Activated naive CD4-positive, alpha-beta T cell treated with Interleukin-2 at 50 U/mL for 16 hours (primary cell): ENCODE measurements at places on chromosomes 7 and 10.

DNA sequence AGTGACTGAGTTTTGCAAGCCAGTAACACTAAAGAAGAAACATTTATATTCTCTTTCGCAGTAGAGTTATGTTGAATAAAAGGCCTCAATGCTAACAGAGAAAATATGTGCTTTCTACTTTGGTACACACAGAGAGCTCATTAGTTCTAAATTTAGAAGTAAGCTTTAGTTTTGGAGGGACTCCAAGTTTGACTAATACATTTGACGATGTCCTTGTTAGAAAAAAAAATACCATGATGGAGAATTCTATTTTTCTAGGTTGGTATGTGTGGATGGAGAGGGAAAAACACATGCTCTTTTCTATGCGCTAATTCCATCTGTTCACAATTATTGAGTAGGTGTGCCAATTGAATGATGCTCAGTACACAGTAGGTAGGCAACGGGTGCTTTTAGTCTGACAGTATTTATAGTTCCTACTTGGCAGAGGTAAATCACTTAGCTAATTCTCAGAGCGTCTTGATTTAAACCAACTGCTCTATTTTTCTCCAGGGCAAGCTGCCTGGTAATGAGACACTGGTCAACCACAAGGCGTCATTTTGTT, 327.2 kb upstream of the AKR1E2 start:
- DNase-seq: no peak

DNA sequence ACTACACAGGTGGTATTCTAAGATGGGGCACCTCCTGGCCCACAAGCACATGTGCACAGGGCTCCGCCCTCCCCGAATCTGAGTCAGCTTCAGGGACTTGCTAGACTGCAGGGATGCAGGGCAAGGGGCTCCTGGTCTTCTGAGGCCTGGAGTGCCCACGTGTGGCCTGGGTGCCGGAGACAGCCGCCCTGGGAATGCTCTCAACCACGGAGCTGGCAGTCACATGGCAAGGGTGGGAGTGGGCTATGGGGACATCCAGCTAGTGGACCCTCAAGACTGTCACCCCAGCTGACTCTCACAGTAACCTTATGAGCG, 42.7 kb downstream of the CFAP46 start:
- no peak for DNase-seq

DNA sequence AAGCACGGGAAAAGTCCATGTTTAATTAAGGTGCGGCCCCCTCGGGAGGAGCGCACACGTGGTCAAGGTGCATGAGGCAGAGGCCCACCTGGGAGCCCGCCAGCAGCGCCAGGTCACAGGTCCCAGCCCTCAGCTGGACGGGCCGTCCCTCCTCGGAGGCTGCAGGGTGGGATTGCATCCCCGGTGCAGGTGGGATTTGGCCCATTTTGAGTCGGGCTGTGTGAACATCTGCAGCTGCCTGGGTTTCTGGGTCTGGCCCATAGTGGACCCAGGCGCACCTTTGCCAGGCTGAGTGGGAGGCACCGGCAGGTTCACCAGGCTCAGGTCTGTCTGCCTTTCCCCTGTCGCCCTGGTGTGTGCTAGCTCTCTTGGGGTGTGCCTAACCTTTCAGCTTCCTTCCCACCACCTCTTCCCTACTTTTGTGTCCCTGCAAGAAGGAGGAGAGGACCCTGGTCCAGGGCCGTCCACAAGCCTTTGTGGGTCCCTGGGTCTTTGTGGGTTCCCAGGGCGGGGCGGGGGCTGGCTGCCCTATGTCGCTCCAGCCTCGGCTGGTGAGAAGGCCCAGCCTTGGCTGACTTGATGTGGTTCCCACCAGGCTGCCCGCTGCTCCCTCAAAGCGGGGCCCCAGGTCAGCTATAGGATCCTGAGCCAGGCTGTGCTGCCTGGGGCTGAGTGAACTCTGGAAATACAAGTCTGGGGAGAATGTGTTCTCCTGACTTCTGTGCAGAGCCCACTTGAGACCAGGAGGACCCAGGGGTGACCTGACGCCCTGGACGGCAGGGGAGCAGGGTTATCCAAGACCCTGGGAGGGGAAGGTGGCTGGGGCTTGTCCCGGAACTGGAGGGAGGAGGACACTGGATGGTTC, 186.7 kb upstream of the SHH start:
- DNase-seq: no peak

DNA sequence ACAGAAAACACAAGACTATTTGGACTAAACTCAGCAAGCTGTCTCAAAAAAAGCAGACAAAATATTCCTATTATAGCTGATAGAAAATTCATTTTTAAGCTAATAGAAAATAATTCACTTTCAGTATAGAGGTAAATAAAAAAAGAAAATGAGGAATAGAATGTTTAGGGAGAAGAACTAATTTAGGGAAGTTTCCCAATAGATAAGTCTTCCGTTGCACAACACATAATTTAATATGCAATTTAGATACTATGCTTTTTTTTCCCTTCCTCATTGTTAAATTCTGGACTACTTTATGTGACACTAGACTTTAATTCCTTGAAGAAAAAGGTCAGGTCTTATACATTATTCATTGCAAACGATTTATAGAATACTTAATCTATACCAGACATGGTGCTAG, 10.3 kb downstream of the PNPLA8 start:
- no peak for DNase-seq

GRCh38 chr7:21154614-21155013, 273.3 kb upstream of the SP4 start:
- DNase-seq: no peak

GRCh38 chr10:124472071-124472470, 10.4 kb downstream of the LHPP start:
- DNase-seq: no peak

DNA sequence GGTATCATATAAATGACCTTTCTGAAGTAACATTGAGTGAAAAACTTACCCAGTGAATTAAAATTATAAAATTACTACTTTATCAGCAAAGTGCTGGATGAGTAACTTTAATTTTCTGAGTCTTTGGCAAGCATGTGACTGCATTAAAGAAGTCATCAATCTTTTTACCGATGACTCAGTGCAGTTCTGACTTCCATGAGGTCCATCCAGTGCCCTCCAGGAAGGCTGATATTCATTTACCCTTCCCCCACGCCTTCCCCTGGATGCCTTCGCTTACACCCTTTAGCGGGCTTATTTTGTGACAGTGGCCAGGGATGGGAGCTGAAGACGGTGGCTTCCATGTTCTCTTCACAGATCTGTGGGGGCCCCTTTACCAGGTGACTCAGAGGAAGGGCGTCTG, 572.9 kb upstream of the PFKP start:
- no peak for DNase-seq

GRCh38 chr7:130595986-130596385, 72.6 kb downstream of the COPG2 start:
- DNase-seq: no peak

DNA sequence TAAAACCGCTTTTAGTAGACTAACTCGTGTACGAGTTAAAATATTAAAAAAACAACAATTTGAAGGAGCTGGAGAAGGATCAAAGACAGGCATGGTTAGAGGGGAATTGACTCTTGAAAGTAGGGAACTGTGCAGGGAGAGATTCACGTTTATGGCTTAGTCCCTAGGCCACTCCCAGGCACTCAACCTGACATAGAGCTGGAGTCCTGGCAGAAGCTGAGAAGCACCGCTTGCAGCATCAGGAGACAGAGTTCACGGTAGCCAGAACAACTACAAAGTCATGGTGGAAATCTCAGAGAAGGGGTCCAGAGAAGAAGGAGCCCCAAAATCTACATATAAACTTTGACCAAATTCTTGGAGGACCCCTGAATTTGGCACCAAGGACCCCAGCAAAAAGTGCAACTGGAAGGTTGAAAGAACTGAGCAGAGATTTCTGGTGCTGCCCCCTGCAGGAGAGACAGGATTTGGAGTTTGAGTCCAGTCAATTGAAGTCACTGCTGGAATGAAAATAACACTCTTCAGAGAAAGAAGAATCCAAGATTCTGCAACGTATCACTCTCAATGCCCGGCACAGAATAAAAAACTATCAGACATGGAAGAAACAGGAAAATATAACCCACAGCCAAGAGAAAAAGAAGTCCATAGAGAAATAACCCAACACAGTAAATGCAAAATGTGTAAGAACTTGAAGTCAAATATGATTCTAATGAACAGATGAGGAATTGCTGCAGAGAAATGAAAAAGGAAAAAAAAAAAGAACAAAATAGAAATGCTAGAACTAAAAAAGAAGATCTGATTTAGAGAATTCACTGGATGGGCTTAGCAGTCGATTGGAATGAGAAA, 493.3 kb upstream of the PODXL start:
- peak; percentile 6 for DNase-seq

GRCh38 chr10:79260811-79261740, 86.2 kb upstream of the PPIF start:
- no peak for DNase-seq

DNA sequence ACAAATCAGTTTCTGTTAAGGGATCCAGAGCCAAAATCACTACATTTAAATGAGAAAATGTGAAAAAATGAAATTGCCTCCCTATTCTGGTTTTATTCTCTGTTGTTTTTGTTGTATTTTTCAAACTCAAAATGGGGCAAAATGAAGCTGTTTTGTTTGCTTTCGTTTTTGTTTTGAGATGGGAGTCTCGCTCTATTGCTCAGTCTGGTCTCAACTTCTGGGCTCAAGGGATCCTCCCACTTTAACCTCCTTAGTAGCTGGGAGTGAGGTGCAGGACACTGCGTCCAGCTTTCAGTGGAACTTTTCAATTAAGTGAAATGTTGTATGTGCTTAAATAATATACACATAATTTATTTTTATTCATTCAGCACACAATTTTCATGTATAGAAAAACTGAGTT, 205.0 kb downstream of the SORCS1 start:
- DNase-seq: no peak

DNA sequence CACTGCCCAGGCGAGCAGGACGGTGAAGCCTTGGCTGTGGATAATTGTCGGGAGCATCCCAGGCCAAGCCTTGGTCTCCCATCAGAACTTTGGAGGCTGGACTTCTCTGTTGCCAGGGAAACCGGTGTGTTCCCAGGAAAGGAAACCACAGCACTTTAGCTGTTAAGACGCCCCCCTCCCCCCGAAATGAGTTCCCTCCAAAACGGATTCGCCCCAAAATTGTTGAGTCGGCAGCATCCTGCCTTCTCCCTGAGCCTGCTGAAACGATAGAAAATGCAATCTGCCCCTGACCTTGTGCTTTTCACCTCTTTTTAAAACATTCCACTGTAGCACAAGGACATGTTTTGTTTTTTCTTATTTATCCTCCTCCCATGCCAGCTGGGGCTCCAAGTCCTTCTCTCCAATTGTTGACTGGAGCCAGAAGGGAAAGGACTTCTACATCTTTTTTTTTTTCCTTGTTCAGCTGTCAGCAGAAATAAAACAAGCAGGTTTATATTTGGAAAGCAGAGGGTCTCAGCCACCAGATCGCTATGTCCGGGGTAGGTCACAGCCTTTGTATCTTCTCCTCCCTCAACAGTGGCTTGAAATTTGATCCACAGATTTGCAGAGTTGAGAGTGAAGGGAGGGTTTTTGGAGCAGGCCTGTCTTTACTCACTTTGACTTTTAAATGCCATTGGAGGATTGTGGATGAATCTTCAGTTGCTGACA, 116.5 kb downstream of the ZMIZ1 start:
- no peak for DNase-seq

DNA sequence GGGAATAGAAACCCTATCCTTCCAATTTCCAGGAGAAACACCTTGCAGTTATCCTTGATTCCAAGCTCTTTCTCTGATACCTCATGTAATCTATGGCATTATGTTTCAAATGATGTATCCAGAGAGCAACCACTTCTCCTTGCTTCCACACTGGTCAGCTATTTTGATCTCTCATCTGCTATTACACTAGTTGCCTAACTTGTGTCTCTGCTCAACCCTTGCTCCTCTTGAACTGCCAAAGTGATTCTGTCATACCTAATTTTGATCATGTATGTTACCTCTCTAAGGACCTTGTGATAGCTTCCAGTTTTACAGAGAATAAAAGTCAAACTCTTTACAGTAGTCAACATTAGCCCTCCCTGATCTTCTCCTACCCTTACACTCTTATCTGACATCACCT, 90.4 kb downstream of the KCND2 start:
- no peak for DNase-seq

DNA sequence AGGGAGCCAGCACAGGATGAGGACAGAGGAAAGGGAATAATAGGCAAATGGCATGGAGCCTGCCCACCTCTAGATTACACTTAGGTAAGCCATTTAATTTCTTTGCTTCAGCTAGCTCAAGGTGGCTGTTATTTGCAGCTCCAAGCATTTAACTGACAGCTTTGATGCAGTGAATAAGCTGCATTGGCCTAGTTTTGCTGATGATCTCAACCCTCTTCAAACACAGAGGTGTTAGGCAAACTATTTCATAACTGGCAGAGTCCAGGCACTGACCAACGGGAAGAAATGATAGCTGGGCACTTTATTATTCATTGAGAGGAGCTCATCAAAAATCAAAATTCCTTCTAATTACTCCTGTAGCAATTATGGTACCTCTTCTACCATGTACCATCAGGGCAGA, 317.4 kb downstream of the BMPER start:
- no peak for DNase-seq
